Motor neuron (in vitro differentiated cells): ENCODE measurements at places on chromosomes 4 and X. TPM values are rescaled to one million over a fixed set of nuclear protein-coding genes. Genes with fewer than 3 reads are reported as not detected.

LIMCH1 gene
- 43.1 and 43.3 TPM in 2 replicates for total RNA-seq

ATP2B3 gene
- 0.05 TPM in 1 of 2 replicates, not detected in the other for total RNA-seq

CPZ gene
- total RNA-seq, result 0.46 TPM in 1 of 2 replicates, not detected in the other

GAGE12E gene
- not detected in 2 replicates for total RNA-seq

CLOCK gene
- total RNA-seq, result 33.6 and 34.7 TPM in 2 replicates

PHOX2B gene
- 0.29 and 0.52 TPM in 2 replicates for total RNA-seq

SPOCK3 gene
- 1.7 TPM in 1 of 2 replicates, not detected in the other for total RNA-seq

POU3F4 gene
- total RNA-seq, result 6.7 and 7.3 TPM in 2 replicates

CLDN22 gene
- total RNA-seq, result 0.40 and 0.54 TPM in 2 replicates

ADAMTS3 gene
- total RNA-seq, result 8.6 and 10.5 TPM in 2 replicates

APLN gene
- 0.88 and 1.2 TPM in 2 replicates for total RNA-seq

PRR32 gene
- total RNA-seq, result 0.21 TPM in 1 of 2 replicates, not detected in the other

ARX gene
- 0.10 and 0.11 TPM in 2 replicates for total RNA-seq

TRMT44 gene
- total RNA-seq, result 8.3 and 15.1 TPM in 2 replicates

GRCh38 chrX:153765138-153766079, 1.4 kb downstream of the PLXNB3 start:
- peak; percentile 33 for ATAC-seq

DNA sequence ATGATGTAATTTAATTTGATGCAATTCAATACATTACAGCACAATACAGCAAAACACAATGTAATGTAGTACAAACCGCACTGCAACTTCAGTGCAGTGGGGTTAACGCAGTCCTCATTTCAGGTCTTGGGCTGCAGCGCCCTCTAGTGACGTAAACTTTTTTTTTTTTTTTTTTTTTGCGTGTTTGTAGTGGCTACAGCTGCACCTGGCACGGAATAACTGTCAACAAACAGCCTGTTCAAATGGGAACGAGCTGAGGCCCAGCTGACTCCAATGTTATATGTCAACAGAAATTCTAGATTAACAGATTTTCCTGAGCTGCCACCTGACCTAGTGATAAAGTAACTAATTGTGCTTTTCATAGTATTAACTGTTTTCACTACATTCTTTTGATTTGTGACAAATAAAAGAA, 33.5 kb upstream of the RASSF6 start:
- peak; percentile 80 for ATAC-seq

DNA sequence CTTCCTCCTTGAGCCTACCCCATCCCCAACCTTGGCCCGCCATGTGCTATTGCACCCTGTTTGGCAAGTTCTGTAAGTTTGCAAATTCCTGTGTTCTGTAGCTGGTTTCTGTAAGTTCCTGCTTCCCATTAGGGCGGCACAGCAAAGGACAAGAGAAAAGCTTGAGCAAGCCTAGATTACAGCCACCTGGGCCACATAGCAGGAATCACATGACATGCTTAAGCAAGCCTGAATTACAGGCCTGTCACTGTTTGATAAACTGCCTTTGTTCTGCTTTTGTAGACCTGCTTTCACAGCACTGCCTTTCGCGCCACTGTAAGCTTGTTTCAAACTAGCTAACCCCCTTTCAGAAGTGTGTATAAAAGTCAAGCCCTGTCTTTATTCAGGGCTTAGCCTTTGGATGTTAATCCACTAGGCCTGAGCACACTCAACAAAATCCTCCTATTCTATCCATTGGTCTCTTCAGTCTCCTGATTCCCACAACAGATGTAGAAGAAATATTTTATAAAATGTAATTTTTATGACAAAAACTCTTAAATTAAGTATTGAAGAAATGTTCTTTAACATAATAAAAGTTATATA, 906.8 kb upstream of the NDST4 start:
- peak; percentile 21 for ATAC-seq

DNA sequence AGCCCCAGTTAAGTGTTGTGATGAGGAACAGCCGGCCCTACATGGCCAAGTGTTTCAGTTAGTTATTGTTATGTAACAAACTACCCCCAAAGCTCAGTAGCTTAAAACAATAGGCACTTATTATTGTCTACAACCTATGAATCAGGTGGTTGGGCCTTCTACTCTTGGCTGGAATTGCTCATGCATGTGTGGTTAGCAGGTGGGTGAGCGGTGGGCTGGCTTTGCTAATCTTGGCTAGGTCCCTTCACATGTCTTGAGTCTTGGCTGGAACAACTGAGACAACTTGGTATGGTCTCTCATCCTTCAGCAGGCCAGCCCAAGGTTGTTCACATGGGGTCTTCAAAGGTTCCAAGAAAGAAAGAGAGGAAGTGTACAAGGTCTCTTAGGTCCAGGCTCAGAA, 54.5 kb upstream of the CHRNA9 start:
- ATAC-seq, result no peak

- peak; percentile 18 for ATAC-seq
Observed at GRCh38 chr4:55396308-55397125, 760 bp downstream of the TMEM165 start.

GRCh38 chr4:69896530-69897116, 34.2 kb upstream of the CSN1S1 start:
- no peak for ATAC-seq

GRCh38 chrX:100208076-100208475, 202.0 kb downstream of the PCDH19 start:
- no peak for ATAC-seq

GRCh38 chr4:159237975-159238374, 135.1 kb downstream of the RAPGEF2 start:
- ATAC-seq, result no peak

GRCh38 chrX:70552130-70552704, 107.6 kb downstream of the DLG3 start:
- ATAC-seq, result no peak

GRCh38 chr4:134089885-134090284, 111.7 kb downstream of the PABPC4L start:
- ATAC-seq, result no peak

GRCh38 chr4:183399616-183400015, 44.8 kb upstream of the CDKN2AIP start:
- ATAC-seq, result no peak

DNA sequence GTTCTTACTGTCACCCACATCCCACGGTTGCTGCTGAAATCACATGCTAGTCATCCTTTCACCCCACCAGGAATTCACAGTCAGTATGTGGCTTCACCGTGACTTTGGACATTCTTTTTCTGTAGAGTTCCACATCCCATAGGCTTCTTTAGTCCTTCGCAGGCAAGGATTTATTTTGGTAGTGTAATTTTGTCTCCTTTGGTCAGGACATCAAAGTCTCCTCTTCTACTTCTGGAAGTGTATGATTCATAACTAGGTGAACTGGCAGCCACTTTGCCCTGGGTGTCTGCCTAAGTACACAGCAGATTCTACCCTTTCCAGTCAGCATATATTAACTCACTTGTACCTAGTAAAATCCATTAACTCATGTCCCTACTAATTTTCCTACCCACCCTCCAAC, 38.3 kb upstream of the MMAA start:
- no peak for ATAC-seq

GRCh38 chr4:52915730-52916300, 53.7 kb downstream of the RASL11B start:
- no peak for ATAC-seq

DNA sequence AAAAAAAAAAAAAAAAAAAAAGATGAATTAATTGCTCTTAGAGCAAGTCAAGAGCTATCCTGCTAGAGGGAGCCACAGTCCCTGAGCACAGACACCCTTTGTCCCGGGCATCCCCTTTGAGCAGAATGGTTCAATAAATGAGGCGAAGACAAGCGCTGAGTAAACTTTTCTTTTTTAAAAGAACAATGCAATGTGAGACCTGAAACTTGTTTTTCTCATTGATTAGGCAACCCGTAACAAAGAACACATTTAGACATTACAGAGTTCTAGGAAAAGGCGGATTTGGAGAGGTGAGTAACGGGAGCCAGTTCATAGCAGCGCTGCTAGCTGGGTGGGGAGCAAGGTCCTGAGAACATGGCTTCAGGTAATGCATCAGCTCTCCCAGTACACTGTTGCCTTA, 46.1 kb downstream of the GRK4 start:
- ATAC-seq, result no peak

DNA sequence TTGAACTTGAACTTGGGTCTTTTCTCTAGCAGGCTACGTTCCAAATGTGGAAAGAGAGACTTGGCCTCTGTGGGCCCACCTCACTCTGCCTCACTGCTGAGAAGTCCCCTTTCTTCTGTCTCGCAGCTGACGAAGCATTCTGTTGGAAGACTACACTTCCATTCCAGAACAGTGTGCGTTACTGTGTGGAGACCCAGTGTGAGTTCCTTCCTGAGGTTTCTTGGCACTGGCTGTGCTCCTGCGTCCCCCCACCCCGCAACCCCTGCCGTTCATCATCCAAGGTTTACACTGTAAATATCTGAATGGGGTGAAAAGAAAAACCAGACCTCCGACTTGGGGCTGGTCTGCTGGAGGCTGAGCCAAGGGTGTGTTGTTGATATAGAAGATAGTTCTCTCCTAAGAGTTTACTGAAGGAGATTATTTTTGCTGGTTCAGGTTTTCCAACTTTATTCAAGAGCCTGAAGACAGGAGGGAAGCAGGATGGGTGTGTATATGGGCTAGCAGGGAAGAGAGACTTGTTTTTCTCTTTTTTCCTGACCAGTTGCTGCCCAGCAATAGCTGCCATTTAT, 34.7 kb downstream of the NHSL2 start:
- no peak for ATAC-seq

DNA sequence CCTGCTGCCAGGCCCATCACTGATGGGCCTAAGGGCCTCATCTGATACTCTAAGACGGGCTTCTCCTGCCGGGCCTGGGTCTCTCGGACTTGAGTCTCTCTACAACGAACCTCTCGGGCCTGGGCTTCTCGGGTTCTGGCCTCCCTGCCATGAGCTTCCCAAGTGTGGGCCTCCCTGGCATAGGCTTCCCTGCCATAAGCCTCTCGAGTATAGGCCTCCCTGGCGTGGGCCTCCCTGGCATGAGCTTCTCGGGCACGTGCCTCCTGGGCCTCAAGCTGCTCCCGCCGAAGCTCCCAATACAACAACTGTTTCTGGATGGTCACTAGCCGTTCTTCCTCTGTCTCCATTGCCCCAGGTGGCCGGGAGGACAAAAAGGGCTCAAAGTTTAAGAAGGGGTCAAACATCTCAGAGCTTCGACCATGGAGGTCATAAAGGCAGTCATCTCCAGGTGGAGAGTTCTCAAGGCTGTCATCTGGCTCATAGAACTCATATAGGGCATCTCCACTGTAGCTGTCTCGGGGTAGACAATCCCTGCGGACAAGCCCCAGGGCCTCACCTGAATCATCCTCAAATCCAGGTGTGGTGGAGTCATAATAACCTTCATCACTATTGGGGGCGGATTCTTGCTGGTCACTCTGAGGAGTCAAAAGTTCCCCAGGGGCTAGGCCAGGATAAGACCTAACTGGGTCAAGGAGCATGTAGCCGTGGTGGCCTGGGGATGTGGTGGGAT, 14.1 kb downstream of the AMER1 start:
- no peak for ATAC-seq

- ATAC-seq, result no peak
Observed at GRCh38 chr4:25870081-25870480, 7.3 kb upstream of the SEL1L3 start.

DNA sequence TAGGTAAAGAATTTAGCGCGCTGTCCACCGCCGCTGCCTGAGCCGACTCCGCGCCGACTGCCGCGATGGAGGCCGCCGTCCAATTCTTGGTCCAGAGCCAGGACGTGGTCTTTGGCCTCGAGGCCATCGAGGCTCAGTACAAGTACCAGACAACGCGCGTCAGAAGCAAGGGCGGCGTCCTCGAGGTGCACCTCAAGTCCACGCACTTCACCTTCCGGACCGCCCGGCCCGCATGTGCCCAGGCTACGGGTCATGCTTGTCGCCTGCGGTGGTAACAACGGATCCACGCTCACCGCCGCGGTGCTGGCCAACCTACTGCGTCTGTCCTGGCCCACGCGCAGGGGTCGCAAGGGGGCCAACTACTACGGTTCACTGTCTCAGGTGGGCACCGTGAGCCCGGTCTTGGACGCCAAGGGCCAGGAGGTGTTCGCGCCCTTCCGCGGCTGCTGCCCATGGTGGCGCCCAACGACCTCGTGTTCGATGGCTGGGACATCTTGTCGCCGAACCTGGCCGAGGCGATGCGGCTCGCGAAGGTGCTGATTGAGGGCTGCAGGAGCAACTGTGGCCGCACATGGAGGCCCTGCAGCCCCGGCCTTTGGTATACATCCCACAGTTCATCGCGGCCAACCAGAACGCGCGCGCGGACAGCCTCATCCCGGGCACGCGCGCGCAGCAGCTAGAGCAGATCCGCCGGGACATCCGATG, 128.0 kb downstream of the ANAPC4 start:
- ATAC-seq, result no peak

- no peak for ATAC-seq
Observed at GRCh38 chr4:159435561-159436023, 332.7 kb downstream of the RAPGEF2 start.

DNA sequence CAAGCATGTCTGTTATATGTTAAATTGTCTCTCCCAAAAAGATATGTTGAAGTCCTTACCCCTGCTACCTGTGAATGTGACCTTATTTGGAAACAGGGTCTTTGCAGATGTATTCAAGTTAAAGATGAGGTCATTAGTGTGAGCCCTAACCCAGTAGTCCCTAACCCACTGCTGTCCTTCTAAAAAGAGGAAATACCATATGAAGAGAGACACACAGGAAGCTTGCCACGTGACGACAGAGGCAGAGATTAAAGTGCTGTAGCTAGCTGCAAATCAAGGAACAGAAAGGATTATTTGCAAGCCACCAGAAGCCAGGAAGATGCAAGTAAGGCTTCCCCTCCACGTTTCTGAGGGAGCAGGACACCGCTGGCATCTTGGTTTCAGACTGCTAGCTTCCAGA, 150.1 kb downstream of the HNRNPD start:
- ATAC-seq, result no peak

GRCh38 chr4:48021100-48021499, 4.5 kb downstream of the NIPAL1 start:
- ATAC-seq, result no peak

GRCh38 chr4:13963601-13964000, 336.1 kb upstream of the BOD1L1 start:
- ATAC-seq, result no peak

DNA sequence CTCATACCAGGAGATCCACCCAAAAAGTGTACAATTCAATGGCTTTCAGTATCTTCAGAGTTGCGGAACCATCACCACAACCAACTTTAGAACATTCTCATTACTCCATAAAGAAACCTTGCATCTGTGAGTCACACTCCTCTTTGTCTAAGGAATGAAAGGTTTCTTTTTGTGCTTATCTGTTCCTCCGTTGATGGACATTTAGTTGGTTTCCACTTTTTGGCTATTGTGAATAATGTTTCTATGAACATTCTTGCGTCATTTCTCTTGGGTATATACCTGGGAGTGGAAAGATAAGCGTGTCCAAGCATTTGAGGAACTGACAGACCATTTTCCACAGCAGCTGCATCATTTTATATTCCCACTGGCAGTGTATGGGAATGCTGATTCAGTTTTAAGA, 10.6 kb downstream of the FAM184B start:
- no peak for ATAC-seq

DNA sequence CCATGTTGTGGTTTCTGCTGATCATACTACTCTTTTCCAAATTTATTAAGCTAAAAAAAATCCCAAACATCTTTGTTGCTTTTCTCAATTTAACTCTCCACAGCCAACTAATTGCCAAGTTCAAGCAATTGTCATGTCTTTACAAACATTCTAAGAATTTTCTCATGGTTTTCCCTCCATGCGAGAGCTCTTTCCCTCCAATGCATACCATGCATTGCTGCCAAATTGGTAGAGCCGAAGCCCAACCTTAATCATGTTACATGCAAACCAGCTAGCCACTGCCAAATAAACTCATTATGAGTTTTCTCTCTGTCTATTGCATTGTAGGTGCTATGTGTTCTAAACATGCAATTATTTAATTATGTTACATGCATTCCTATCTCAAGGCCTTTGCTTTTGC, 123.9 kb downstream of the GC start:
- no peak for ATAC-seq
